Activated naive CD8-positive, alpha-beta T cell treated with anti-CD3 and anti-CD28 coated beads, Interleukin-2, amount 50 U/mL, for 16 hours (primary cell): ENCODE measurements at places on chromosomes 12 and 14.

- no peak for DNase-seq
Observed at GRCh38 chr12:9040484-9041186, 51.3 kb downstream of the KLRG1 start.

- DNase-seq = no peak
Observed at GRCh38 chr12:46457958-46458357, 85.4 kb upstream of the SLC38A2 start.

GRCh38 chr12:63965936-63966605 lies 121.6 kb downstream of the SRGAP1 start:
- no peak for DNase-seq

- no peak for DNase-seq
Observed at GRCh38 chr12:22874151-22874550, 249.2 kb downstream of the ETNK1 start.
